Activated T-cell treated with anti-CD3 and anti-CD28 coated beads, Interleukin-2, amount 50 U/mL, for 72 hours (primary cell): ENCODE measurements at places on chromosomes 12 and 14. TPM values are rescaled to one million over a fixed set of nuclear protein-coding genes. Genes with fewer than 3 reads are reported as not detected.

Gene TSPAN19
- total RNA-seq: not detected

Gene RPS6KL1
- total RNA-seq: 6.7 TPM

Gene TTC7B
- total RNA-seq: 10.7 TPM

DNA sequence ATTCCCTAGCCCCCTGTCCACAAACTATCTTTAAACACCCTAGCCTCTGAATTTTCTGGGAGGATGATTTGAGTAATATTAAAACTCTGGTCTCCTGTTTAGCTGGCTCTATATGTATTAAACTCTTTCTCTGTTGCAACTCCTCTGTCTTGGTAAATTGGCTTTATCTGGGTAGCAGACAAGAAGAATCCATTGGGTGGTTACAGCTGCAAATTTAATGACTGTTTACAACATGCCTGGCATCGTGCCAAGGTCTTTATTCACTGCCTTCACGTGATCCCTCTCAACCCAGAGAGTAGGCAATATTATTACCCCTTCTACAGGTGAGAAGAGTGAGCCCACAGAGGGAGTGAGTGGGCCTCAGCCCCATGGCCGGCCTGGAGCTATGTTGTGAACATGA, 77.8 kb upstream of the MYL2 start:
- no peaks in the 10 kb centered on the region for H3K4me1 ChIP-seq
- peaks cover 3% of the 10 kb centered on the region for H3K36me3 ChIP-seq
- no peak overlapping the region for H3K27ac ChIP-seq
- no peak for DNase-seq
- H3K4me3 ChIP-seq: no peak overlapping the region

DNA sequence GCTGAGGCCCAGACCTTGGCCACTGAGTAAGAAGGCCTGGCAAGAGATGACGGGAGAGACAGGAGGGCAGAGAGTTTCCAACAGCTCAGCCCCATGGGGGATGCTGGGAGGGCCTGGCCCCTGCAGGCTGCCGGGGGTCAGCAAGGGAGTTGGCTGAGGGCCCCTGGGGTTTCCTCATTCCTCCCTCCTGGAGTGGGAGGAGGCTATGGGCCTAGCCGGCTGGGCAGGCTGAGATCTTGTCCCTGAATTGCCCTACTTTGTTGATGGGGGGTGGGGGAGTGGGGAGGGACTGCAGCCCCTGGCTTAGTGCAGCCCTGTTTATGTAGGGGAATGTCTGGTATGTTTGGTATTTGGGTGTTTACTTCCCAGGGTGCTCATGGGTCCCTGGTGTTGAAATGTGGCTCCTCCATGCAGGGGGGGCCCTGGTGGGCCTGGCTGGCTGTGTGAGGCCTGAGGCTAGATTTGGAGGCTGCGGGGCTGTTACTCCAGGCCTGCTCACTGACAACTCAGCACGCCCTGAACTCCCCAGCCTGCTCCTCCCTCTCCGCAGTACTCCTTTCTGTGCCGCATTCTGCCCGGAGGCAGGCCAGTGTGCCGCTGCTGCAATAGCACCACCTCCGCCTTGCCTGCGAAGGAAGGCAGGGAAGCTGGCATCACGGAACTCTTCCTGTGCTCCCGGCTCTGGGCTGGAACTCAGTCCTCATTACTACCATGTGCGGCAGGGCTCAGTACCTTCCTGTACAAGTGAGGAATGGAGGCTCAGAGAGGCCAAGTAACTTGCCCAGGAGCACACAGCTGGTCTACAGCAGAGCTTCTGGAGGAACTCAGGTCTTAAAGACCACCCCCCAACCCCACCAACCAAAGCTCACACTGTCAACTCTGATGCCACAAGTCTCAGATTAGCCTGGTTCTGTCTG, 25.3 kb downstream of the JDP2 start:
- DNase-seq: no peak
- peaks cover 7% of the 10 kb centered on the region for H3K4me1 ChIP-seq
- peaks cover 15% of the 10 kb centered on the region for H3K27me3 ChIP-seq
- H3K27ac ChIP-seq: no peak overlapping the region
- no peak overlapping the region for H3K4me3 ChIP-seq

GRCh38 chr12:113328368-113328889, 6.5 kb downstream of the SLC8B1 start:
- H3K4me1 ChIP-seq: peaks cover 25% of the 10 kb centered on the region
- no peak overlapping the region for H3K4me3 ChIP-seq
- H3K36me3 ChIP-seq: peaks cover 2% of the 10 kb centered on the region
